Activated CD4-positive, alpha-beta T cell treated with anti-CD3 and anti-CD28 coated beads, Interleukin-2, amount 50 U/mL, for 1 hour (primary cell): ENCODE measurements at places on chromosomes 12 and 14.
A peak's percentile ranks its signal among the peaks of the same experiment; 100 is the strongest.

DNA sequence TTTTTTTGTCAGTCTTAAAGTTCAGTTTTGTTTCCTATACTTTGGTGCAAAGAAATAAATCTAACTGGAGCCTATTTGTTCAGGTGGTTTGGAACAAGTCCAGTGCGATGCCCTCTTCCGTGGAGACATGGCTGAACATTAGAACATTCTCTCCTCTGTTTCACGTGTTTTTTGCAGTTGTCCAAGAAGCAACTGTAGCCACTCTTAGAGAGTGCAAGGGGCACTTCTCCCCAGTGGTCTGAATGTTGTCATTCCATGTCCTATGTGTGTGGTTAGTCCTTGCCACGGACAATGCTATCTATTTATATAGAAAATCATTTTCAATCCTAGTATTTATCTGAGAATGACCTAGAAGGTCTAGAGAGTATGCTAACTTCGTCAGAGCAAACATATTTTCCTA, 1232.5 kb upstream of the SEL1L start:
- DNase-seq, result no peak

GRCh38 chr12:11171969-11172675, 1.1 kb downstream of the SMIM10L1 start:
- DNase-seq, result no peak

- no peak for DNase-seq
Observed at GRCh38 chr12:57497223-57498131, 9.6 kb downstream of the MARS1 start.

DNA sequence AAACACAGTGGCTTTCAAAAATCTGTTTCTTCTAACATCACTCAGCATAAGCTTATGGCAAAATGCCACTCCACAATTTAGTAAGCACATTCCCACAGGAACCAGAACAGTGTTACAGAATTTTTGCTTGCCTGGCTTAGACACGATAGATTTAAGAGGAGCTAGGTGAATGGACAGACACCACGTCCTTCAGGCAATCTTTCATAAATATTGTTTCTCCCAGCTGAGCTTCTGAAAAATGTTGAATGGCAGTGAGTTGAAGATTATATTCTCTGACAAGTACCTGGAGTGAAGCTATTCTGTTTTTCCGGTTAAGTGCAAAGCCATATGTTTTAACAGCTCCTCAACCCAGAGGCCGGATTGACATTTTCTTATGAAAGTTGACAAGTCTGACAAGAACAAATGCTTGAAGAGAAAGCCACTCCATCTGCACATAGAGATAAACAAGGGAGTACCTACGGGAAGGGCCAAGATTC, 102.0 kb downstream of the FSCB start:
- DNase-seq, result no peak

- no peak for DNase-seq
Observed at GRCh38 chr12:19912991-19913390, 455.3 kb upstream of the PDE3A start.

GRCh38 chr12:69447892-69448291, 22.3 kb upstream of the FRS2 start:
- no peak for DNase-seq

DNA sequence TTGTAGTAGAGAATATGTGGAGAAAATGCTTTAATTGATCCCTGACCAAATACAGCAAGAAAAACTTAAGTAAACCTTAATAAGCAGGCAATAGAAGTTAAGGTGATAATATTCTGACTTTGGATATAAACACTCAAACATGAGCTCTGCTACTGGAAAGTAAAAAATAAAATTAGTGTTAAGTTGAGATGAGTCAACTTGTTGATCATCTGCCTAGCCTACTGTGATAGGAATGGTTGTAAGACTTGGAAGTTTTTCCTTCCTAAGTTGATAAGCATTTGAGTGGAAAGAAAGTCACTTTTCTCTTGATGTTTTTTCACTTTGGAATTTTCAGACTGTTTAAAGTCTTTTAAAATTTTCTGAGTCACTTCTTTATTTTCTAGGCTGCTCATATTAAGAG, 26.0 kb downstream of the ADIPOR2 start:
- DNase-seq, result no peak

DNA sequence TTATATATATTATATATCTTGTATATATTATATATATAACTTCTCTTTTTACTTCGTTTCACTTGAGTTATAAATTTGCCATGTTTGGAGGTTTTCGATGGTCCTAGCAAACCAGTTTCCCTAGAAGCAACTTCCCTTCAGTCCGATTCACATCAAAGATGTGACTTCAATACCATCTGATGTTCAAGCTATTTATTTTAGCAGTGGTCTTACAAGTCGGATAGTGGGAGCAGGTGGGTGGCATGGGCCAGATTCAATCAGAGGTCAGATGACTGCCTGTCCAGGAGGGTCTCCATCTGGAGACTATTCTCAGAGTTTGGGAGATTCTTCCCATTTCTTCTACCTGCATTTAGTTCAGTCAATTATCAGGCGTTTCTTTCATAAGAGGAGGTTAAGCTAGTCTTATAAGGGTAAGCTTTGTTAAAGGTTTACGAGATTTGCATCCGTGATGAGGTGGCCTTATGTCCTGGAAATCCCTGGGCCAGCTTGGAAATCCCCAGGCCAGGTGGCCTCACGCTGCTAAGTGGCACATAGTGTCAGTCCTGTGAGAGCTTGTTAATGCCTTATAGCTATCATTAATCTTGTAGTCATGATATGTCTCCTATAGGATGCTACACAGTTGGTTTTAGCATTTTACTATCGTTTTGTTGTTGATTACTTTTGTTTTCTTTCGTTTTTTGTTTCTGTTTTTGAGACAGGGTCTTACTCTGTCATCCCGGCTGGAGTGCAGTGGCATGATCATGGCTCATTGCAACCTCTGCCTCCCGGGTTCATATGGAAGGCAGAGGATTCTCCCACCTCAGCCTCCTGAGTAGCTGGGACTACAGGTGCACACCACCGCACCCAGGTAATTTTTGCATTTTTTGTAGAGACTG, 145.8 kb downstream of the BICD1 start:
- DNase-seq, result no peak

GRCh38 chr12:96431067-96431466, 30.8 kb upstream of the CDK17 start:
- DNase-seq, result no peak

DNA sequence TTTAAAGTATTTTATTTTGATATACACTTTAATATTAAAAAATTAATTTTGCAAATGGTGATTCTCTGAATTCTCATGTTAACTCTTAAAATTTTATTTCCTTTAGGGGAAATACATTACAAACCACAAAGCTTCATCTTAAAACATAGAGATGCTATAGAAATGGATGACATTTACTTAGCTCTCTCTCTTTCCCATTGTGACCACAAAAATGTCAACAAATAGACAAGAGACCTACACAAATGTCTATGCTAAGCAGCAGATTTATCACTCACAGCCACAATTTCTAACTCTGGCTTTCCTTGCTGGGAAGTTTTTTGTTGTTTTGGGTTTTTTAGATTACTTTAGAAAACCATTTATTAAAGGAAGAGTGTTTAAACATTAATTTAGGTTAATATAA, 19.9 kb upstream of the PHC1 start:
- DNase-seq, result no peak

- DNase-seq, result no peak
Observed at GRCh38 chr12:71134405-71134804, 23.4 kb downstream of the TSPAN8 start.

- DNase-seq, result no peak
Observed at GRCh38 chr14:41277450-41277849, 329.2 kb upstream of the LRFN5 start.

DNA sequence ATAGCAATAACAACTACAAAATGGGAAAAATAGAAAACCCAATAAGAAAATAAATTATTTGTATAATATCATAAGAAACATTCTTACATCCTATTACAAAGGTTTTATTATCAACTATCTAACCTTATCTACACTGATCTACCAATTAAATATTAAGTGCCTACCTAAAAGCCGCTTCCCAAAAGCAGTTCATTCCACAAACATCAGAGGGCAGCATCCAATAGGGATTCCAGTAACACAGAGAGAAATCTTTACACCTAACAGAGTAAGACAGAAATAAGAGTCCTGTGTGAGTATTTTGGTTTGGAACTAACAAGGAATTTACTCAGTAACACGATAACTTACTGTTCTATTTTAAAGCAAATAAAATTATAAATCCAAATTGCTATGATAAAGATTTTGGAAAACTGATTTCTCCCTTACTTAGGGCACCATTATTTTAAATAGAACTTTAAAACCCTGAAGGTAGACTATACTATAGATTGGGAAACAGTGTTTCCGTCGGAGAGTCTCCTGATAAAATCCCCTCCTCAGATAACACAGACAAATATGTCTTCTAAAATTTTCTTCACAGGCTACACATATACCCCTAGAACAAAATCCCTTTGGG, 15.0 kb downstream of the GXYLT1 start:
- DNase-seq, result no peak

- no peak for DNase-seq
Observed at GRCh38 chr12:21221778-21222177, 90.8 kb downstream of the SLCO1B1 start.

DNA sequence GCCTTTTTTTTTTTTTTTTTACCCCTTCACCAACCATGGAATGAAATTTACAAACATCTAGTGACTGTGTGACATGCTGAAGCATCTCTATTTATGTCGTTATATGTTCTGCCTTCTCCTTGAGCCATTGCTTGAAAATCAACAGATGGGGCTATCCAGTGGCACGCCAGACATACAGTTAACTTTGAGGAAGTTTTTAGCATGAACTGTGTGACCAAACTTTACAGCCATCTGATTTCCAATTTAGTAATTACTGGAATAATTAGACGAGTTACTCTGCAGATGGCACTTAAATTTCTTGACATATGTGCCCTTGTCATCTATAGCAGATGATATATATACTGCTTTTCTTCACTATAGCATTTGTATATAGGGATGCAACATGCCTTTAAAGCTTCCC, 192.1 kb downstream of the SNAPC1 start:
- no peak for DNase-seq

- peak; percentile 62 for DNase-seq
Observed at GRCh38 chr14:89720741-89721729, 233.5 kb downstream of the EFCAB11 start.

DNA sequence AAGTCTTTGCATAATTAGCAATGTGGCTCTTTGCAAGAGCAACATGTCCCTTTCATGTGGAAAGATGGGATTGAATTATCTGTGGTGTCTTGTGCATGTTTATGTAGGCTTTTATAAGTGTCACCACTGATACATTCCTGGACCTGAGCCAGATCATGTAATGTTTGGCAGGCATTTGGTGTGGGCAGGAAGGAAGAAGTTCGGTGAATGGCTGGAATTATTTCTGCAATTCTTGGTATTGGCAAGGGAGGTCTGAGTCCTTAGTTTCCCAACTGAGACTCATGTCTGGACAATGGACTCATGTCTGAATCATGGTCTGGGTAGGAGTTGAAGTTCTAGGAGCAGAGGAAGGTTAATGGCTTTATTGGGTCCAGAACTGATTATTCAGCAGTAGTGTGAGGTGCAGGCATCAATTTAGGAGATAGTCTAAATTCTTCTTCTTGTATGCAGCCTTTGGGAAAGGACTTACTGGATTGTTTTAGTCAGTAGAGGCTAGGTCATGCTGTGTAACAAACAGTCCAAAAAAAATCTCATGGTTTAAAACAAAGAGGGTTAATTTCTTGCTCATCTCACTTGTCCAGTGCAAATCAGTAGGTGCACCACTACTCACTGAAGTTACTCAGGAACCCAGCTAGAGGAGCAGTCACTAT, 186.5 kb upstream of the LHX5 start:
- no peak for DNase-seq

DNA sequence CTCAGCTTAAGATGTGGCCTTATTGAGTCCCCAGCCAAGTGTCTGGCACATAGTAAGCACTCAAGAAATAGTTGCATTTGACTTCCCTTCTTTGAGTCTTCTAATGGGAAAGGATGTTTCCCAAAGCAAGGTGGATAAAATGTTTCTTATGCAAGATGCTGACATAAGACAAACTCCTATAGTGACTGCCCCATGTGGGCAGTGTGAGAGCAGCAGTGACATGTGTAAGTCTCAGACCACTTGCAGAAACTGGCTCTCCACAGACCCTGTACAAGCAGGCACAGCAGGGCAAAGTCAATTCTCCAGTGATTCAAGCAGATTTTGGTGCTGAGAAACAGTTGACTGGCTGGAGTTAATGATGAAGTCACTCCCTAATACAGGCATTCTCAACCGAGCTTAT, 255.3 kb downstream of the ANO2 start:
- DNase-seq, result no peak

GRCh38 chr14:93811676-93812075, 23.4 kb upstream of the PRIMA1 start:
- DNase-seq, result no peak
